Right ventricle myocardium superior (tissue), 1 donor: ENCODE measurements at places on chromosomes 2 and 18. TPM values are rescaled to one million over a fixed set of nuclear protein-coding genes. Genes with fewer than 3 reads are reported as not detected.
A peak's percentile ranks its signal among the peaks of the same experiment; 100 is the strongest.

HOXD13 gene
- total RNA-seq, result not detected

DNA sequence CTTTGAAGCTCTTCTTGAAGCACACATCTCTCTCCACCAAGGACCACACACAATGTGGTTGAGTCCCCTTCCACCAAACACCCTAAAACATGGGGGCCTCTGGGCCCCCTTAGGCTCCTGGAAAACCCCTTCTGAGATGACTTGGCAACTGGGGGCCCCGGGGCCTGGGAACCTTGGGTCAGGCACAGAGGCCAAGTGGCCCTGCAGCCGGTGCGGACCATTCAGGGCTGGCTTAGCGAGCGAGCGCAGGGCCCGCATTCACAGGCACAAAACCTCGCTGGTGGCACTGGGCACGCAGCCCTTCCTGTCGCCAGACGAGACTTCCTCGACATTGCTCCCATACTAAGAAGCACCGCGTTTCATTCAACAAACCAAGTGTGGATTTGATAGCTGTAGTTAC, 111.2 kb upstream of the ID2 start:
- DNase-seq, result no peak

DNA sequence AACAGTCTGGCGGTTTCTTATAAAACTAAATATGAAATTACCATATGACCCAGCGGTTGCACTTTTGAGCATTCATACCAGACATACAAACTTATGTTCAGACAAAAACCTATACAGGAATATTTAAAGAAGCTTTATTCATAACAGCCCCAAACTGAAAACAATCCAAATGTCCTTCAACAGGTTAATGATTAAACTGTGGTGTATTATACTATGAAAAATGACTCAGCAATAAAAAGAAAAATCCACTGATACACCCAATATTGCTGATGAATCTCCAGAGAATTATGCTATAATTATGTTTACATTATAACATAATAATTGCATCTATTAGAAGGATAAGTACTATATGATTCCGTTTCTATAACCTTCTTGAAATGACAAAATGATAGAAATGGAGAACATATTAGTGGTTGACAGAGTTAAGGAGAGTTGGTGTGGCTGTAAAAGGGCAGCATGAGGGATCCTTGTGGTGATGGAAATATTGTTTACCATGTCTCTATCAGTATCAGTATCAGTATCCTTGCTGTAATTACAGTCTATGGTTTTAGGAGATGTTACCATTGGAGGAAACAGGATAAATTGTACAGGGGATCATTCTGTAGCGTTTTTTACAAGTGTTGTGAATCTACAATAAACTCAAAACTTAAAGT, 127.1 kb downstream of the DSC3 start:
- no peak for DNase-seq

CFAP53 gene
- total RNA-seq, result 0.11 TPM

DNA sequence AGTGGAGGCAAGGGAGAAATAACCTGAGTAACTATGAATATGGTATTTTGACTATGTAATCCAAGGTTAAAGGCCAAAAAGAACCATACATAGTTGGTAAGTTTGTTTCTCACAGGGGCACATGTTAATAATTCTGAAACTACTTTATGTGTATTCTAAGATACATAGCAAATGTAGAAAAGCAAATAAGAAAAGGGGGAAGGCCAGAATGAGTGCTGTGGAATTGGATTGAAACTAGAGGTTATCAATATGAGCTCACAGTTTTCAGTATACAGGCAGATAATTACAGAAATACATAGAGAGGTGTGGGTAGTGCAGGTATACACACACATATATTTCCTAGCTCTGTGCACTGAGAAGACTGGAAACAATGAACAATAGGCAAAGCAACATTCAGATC, 13.7 kb downstream of the INO80C start:
- no peak for DNase-seq

ITGA4 gene
- 0.89 TPM for total RNA-seq

DNA sequence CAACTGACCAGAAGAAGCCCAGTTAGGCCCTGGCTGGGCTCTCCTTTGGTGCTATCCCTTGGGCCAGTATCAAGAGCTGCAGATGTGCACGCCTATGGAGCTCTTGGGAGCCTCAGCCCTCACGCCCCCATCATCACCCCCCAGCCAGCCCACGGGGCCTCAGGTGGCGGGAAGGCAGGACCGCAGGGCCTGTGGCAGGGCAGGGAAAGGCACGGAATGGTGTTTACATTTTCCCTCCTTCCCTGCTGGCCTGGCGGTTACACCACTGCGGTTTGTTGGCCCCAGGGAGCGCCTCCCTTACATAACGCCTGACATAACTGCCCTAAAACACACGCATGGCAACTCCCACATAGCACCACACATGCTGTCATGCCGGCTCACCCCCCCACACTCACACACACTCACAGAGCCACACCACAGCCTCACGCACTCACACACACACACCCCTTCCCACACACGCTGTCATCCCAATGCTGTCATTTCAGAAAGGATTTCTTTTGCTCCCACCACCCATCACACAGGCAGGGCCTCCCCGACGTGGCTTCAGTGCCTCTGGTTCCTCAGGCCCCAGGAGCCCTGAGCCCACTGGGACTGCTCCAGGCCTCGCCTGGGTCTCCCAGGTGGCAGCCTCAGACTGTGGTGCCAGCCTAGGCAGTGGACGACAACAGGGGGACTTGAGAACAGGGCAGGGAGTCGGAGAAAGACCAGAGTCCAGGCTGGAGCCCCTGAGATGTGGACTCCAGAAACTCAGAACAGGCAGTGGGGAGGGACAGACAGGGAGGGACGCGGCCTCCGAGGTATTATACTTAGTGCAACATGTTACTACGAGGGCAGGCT, 15.7 kb downstream of the ZFP36L2 start:
- peak; percentile 77 for DNase-seq

LAMA1 gene
- total RNA-seq, result 0.05 TPM

GRCh38 chr2:131027566-131028528, 65.4 kb downstream of the FAM168B start:
- DNase-seq, result no peak
